LHCN-M2 (cell line): ENCODE measurements at places on chromosomes 5 and 9. TPM values are rescaled to one million over a fixed set of nuclear protein-coding genes. Genes with fewer than 3 reads are reported as not detected.

Gene ANXA2R
- total RNA-seq = 1.7 and 2.6 TPM in 2 replicates

Gene SMC5
- total RNA-seq = 29.4 and 36.9 TPM in 2 replicates

Gene AJM1
- 3.1 and 3.6 TPM in 2 replicates for total RNA-seq

Gene KIF4B
- total RNA-seq = 0.06 TPM in 2 replicates

Gene PCDH1
- not detected in 2 replicates for total RNA-seq

Gene GM2A
- 27.8 and 29.6 TPM in 2 replicates for total RNA-seq

Gene TSC1
- 23.1 and 27.4 TPM in 2 replicates for total RNA-seq

Gene SLIT3
- under 0.01 and 0.71 TPM in 2 replicates for total RNA-seq

Gene LCN1
- total RNA-seq = not detected in 2 replicates

Gene SPATA31E1
- not detected in 2 replicates for total RNA-seq
